ENCODE measurements at places on chromosomes 3 and 15.

- DNase-seq = no peak
Observed at GRCh38 chr15:99495430-99496301, 70.1 kb upstream of the MEF2A start.

DNA sequence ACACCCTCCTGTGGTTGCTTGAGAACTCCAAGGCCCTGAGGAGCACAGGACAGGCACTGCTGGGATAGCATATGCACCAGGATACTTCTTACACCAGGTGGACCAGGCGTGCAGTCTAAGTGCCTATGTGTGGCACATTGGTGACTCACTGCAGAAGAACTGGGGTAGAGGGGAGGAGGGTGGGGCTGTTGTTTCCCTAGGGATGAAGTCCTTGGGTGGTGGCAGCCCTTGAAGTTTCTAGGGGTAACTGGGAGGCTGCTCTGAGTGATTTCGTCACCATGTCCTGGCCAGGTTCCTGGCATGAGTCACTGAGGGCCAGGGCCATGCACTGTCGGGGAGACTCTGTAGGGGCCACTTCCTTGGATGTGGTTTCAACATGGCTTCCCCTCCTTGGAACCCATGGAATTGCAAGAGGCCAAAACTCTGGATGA lies 15.9 kb downstream of the MYZAP start:
- DNase-seq = no peak

- no peak for DNase-seq
Observed at GRCh38 chr3:112001526-112001925, 2.8 kb downstream of the TAGLN3 start.

GRCh38 chr3:44039006-44039405 lies 202.7 kb upstream of the TOPAZ1 start:
- no peak for DNase-seq

DNA sequence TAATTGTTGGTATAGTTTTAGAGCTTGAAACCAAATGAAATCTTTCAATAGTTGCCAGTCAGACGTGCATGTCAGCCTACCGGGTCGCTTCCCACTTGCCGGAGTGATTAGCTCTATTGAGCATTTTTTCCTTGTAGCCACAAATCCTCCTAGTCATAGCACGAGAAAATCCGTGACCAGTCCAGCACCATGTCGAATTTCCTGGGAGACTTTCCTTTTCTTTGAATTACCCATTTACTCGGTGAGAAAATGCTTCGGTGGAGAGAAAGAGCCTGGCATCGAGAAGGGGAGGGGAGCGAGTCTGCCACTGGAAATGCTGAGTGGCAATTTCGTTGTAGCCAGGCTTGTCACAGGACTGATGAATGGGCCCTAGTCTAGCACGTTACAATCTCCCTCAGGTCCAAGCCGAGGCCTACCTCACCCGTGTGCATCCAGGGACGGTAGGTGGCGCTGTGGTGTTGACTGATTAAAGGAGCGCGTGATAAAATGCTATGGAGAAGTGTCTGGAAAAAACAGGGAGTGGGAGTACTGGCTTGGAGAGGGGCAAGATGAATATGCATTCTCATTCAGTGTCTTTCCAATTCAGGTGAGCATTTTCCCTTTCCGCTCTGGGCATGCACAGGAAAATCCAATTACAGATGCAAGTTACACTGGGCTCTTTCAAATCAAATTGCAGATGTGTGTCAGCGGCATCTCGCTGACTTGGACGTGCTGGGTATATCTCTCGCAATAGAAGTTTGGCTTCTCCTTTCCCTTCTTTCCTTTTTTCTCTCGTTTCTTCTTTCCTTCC lies 238.8 kb downstream of the EDEM1 start:
- DNase-seq = peak; percentile 92

- DNase-seq = no peak
Observed at GRCh38 chr3:32437896-32438295, 46.2 kb downstream of the CMTM7 start.

- DNase-seq = no peak
Observed at GRCh38 chr3:187913617-187914033, 168.4 kb upstream of the BCL6 start.

DNA sequence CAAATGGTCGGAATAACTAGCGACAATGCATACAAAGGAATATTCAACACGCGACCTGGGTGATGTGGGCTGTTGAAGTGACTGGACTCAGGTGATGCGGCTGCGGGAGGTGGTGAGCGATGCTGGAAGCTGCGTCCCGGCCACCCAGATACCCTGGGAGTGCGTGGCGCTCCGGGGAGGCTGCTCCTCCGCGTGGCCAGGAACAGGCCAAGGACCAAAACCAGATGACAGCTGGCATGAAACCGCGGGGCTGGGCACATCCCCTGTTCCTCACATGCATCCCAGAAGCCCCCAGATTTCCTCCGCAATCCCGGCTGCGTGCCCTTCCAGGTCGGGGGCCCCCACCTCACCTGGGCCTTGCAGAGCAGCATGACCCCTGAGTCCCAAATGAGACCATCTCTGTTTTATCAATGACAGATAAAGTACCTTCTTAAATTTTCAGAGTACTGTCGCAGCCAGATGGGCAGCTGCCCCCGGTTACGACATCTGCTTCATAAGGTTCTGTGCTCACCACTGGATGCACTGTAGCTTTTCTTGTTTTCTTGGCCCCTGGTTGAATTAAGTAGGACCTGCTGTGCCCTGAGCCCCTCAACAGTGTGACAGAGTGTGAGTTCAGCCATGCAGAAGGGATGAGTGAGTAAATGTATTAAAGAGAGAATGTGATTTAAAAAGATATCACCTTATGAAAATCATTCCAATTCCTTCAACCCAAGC lies 278.2 kb downstream of the GABRG3 start:
- DNase-seq = no peak

- no peak for DNase-seq
Observed at GRCh38 chr3:46013316-46014094, 13.8 kb downstream of the XCR1 start.

DNA sequence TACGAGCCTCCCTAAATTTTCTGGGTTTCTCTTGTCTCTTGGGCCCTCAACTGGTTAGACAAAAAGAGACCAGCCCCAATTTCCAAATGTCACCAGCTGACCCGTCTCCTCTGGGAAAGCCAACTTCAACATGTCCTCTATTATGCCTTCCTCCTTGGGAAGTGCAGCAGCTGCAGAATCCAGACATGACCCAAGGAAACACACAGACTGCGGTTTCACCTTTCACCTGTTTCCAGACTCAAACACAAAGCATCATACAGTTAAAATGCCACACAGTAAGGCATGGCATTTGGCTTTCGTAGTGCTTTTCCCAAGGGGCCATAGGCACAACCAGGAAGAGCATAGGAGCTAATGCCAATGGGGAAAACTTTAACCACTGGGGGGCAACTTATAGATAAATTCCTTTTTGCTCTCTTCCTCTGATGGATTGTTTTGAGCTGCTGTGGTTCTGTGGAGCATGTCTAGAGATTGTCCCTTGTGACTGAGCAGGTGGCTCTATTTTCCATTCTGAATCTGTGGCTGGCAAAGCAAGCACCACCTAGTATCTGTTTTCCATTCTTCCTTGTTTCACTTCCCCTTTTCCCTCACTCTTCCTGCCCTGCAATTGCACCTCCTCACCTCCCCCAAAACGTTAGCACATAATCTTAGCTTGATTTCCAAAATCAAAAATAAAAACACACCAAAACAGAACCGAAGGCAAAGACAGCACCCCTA lies 49.3 kb downstream of the HHLA2 start:
- no peak for DNase-seq

GRCh38 chr3:160224256-160224655 lies 966 bp upstream of the C3orf80 start:
- DNase-seq = peak; percentile 43

GRCh38 chr3:30989276-30990030 lies 95.0 kb upstream of the GADL1 start:
- peak; percentile 37 for DNase-seq

DNA sequence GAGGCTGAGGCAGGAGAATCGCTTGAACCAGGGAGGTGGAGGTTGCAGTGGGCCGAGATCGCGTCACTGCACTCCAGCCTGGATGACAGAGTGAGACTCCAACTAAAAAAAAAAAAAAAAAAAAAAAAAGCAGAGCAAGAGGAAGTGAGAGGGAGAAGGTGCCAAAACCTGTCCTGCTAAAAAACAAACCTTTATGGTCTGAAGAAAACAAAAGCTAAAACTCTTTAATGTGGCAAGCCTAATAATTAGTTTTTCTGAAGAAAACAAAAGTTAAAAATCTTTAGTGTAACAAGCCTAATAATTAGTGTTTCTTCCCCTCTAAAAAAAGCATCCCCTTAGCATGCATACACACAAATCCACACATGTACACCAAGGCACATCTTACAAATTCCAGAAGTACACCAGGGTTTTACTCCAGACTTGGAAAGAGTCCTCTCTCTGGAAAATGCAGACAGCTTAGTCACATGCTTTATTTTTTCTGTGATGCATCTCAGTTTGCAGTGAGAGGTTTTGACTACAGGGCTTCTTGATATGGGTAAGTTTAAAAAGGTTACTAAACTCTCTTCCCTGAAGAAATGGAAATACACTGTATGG lies 65.9 kb downstream of the HACD2 start:
- DNase-seq = no peak

DNA sequence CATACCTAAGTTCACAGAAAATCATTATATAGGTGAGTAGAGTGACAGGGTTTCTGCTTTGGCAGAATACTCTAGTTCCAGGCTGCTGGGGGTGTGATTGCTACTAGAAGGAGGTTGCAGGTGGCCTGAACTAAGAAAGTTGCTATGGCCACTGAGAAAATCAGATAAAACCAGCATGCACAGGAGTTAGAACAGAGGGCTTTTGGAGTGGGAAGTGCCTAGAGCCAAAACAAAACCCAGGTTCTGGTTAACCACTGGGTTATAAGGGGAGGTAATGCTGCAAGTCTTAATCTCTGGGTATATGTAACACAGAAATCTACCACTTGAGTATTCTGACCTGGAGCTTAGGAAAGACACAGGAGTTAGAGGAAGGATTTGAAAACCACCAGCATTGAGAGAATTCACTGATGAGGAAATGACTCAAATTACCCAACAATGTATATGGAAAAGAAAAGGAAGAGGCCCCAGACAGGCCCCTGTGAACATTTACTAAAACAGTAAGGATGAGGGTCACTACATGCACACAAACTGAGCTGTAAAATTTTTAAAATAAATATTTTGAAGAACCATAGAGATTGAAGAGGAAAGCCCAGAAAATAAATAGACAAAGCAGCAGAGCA lies 60.0 kb downstream of the PLOD2 start:
- peak; percentile 2 for DNase-seq

DNA sequence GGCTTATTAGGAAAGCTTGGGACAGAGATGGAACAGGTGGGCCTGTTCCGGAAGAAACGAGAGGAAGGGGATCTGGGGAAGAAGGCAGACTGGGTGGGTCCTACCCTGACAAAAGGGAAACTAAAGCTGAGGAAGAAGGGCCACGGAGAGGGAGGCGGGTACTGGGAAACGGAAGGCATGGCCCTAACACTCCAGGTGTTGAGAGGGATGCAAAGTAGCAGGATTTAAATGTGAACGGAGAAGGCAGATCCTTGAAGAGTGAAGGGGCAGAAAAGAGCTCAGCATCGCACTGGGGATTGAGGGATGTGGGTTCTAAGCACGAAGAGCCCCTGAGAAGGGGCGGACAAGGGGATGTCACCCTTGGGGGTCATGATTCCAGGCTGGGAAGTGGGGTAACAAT lies 735 bp downstream of the STIMATE start:
- peak; percentile 40 for DNase-seq

DNA sequence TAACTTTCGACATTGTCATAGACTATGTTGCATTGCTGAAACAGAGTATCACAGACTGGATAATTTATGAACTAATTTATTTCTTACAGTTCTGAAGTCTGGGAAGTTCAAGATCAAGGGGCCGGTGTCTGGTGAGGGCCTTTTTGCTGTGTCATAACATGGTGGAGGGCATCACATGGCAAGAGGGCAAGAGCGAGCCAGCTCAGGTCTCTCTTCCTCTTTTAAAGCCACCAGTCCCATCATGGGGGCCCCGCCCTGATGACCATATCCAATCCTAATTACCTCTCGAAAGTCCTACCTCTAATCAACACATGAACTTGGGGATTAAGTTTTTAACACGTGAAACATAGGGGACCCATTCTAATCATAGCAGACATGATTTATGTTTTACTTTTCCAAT lies 33.5 kb upstream of the DCUN1D1 start:
- no peak for DNase-seq

- no peak for DNase-seq
Observed at GRCh38 chr15:66881173-66881905, 179.3 kb downstream of the SMAD6 start.

- peak; percentile 58 for DNase-seq
Observed at GRCh38 chr15:98649472-98650416, 1.4 kb downstream of the IGF1R start.

DNA sequence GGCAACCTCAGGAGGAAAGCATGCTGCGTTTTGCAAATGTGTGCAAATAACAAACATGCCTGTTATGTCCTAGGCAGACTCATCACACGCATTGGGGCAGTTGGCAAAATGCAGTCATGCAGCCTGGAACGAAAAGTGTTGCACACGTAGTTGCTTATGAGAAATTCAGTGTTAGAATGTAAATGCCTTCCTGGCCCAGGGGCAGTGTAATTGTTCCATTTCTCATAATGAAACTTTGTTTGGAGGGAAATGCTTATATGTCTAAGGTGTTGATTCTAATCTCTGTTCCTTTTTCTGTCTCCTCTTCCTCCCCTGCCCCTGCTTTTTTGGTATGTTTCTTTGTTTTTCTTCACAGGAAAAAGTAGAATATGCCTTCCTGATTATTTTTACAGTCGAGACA lies 156.0 kb downstream of the CACNA1D start:
- DNase-seq = no peak

DNA sequence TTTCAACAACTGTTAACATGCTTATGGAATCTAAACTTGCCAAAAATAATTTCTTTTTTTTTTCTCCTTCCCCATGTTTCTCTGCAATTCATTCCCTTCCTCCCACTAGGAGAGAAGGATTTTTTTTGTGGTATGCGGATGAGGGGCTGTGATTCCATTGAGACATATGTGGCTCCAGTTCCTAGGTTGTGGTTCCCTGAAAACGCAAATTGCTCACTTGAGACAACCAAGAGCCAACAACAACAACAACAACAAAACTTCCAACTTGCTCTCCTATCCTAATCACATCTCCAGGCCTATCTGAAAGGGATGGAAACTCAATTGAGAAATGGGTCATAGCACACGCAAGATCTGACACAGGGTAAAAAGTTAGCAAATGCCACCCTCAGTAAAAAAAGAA lies 406.5 kb upstream of the TGFBR2 start:
- DNase-seq = no peak

DNA sequence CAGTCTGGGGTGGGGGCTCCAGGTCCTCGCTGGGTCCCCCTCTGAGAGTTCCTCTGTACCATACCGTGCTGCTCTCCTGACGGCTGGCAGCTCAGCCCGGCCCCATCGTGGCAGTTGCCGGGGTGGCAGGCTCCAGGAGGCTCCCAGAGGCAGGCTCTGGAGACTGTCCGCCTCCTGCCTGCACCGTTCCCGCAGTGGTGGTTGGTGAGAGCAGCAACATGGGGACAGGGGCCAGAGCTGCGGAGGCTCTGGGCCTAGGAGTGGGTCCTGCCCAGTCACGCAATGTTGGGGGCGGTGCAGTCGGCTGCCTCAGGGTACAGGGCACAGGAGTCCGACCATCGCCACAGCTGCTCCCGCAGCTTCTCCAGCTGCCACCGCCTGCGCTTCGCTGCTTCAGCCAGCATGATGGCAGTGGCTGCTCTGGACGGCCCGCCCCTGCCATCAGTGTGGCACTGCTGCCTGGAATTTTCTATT lies 492.7 kb downstream of the AGBL1 start:
- no peak for DNase-seq

GRCh38 chr3:157588386-157589060 lies 85.3 kb upstream of the VEPH1 start:
- DNase-seq = no peak

GRCh38 chr3:71487418-71487817 lies 96.1 kb downstream of the FOXP1 start:
- no peak for DNase-seq
